CD4-positive, alpha-beta T cell treated with Interleukin-2 at 100 ng/mL for 4 hours (primary cell): ENCODE measurements at places on chromosomes 12 and 14.

GRCh38 chr12:100442403-100442802, 31.3 kb upstream of the NR1H4 start:
- no peak for DNase-seq

GRCh38 chr14:104424406-104425072, 155.0 kb upstream of the C14orf180 start:
- DNase-seq = no peak

DNA sequence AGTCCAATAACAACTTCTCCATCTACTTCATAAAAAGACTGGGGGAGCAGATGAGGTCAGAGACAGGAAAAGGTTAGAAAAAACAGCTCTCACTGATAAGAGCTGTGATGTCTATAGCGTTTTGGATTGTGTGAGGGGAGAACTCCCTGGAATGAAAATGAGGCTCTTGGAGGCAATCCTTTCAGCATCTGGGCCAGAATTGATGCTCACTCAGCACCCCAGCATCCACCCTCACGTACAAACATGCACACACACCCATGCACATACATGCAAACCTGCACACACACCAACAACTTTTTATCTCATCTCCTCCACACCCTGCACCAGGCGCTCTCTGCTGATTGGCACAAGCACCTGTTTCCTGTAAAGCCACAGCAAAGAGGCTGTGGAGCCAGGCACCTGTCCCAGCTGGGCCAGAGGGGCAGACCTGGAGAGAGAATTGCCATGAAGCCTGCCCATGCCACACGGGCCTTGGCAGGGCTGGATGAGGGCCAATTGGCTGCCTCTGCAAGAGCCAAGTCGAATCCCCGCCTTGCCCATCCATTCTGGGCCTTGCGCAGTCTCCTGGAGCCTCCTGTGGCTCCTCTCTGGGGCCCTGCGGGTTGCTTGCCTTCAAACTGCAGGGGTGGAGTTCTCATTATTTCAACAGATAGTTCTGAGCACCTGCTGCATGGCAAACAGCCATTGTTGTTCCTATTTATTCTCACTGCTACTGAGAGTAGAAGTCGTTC, 53.1 kb downstream of the SYNE3 start:
- DNase-seq = peak; percentile 51

GRCh38 chr12:12019881-12020280, 50.9 kb upstream of the BCL2L14 start:
- no peak for DNase-seq

DNA sequence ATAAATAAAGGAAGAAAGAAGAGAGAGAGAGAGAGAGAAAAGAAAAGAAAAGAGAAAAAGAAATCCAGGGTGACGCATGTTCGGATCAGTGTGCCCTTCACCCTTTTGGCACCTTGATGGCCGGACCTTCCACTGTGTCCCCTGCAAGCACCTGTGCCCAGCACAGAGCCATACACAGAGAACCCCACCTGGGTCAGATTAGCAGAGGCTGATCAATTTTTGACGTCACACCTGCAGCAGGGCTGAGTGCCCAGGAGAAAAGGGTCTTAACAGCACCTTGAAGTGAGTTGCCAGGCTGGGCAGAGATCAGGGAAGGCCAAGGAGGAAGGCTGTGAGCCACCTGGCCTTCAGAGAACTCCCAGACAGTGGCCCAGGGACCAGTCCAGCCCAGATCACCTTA, 114.4 kb downstream of the CALM1 start:
- no peak for DNase-seq

- DNase-seq = no peak
Measured at GRCh38 chr12:22982635-22983034, 357.7 kb downstream of the ETNK1 start.

DNA sequence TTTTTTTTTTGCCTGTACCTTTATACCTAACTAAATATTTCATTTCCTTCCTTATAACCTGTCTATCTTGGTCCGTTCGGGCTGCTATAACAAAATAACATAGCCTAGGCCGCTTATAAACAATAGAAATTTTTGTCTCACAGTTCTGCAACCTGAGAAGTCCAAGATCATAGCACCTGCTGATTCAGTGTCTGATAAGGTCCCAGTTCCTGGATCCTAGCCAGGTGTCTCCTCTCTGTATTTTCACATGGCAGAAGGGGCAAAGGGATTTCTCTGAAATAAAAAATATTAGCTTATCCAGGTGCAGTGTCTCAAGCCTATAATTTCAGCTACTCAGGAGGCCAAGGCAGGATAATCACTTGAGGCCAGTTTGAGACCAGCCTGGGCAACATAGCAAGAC, 1046.6 kb upstream of the USP15 start:
- no peak for DNase-seq

GRCh38 chr12:108645686-108646599, 12.2 kb upstream of the SELPLG start:
- DNase-seq = no peak

GRCh38 chr12:30145684-30146032, 361.9 kb upstream of the TMTC1 start:
- DNase-seq = no peak

DNA sequence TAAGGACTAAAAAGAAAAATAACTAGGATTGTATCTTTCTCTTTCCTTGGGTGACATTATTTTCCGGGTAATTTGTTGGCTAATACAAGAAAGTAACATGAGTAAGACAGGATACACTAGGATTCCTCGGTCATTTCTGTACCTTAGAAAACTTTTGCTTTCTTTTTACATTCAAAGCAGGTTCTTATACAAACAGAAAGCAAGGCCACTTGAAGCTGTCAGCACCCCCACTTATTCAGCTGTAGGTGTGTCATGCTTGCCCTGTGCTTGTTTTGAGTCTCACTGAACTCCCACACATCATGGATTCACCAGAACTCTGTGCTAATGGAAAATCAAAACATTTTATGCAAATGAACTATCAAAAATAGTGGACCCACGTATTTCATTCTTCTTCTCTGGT, 266.8 kb upstream of the CLEC14A start:
- DNase-seq = no peak
